ENCODE measurements at places on chromosomes 13 and 19.

GRCh38 chr19:55373306-55373992 is 3.2 kb upstream of the TMEM190 start:
- DNase-seq = no peak

DNA sequence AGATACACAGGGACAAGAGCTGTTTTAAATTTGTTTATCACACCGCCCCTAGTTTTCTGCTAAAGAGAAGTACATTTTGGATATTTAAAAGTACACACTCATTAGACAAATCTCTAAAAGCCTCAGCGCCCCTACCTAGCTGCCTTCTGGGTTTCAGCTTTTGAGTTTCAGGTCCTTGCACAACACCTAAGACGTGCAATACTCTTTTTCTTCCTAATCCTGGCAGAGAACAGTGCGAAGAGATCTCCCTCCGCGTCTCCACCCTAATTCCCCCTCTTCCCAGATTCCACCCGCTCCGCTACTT is 421 bp upstream of the KLF5 start:
- no peak for DNase-seq

GRCh38 chr19:39515551-39516191 is 732 bp downstream of the SELENOV start:
- no peak for DNase-seq

GRCh38 chr13:81658598-81659370 is 1317.9 kb upstream of the SPRY2 start:
- no peak for DNase-seq

GRCh38 chr13:112899281-112900225 is 69.5 kb upstream of the MCF2L start:
- no peak for DNase-seq

GRCh38 chr13:28047757-28048388 is 52.5 kb downstream of the FLT3 start:
- DNase-seq = no peak

- DNase-seq = no peak
Observed at GRCh38 chr19:11169896-11170678, 14.5 kb upstream of the SPC24 start.

GRCh38 chr13:94345374-94346195 is 133.9 kb downstream of the DCT start:
- no peak for DNase-seq

- DNase-seq = no peak
Observed at GRCh38 chr13:43611281-43612273, 175.2 kb downstream of the ENOX1 start.

DNA sequence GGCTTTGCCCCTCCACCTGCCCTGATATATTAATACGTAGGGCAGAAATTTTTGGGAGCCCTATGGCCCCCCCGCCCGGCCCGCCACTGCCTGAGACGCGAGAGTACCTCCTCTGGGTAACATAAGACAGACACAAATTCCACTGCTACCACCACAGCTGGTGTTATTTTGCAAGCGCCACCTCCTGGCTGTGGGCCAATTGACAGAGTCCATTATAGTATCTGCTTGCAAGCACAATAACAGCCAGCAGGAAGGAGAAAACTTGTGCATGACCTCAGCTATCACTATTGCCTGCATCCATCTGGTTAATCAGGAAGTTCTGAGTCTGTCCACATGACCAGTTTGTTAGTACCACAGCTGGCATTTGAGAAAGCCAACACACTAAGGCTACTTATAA is 25.3 kb upstream of the OR10H2 start:
- DNase-seq = no peak

GRCh38 chr13:65468628-65469027 is 1761.5 kb downstream of the PCDH9 start:
- DNase-seq = no peak

- no peak for DNase-seq
Observed at GRCh38 chr13:107099661-107100060, 531.7 kb upstream of the ARGLU1 start.

DNA sequence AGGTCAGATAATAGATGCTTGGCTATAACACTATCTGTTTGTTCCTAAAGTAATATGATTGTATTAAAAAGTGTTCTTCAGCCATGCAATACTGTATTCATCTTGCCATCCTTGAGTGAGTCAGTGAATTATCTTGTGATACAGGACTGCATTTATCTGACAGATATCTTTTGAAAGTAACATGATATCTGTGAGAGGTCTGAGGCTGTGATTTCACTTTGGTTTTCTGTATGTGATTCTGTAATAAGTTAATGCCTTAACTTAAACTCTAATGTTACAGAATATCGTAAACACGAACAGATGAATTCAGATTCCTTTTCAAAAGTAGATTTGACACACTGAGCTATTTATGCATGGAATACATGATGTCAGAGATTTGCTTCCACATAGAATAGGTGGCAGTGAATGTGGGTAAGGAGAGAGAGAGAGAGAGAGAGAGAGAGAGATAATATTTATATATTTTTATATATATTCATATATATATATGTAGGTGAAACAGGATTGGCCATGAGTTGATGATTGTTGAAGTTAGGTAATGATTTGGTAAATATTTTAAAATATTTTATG is 97.9 kb upstream of the RNF113B start:
- DNase-seq = no peak

DNA sequence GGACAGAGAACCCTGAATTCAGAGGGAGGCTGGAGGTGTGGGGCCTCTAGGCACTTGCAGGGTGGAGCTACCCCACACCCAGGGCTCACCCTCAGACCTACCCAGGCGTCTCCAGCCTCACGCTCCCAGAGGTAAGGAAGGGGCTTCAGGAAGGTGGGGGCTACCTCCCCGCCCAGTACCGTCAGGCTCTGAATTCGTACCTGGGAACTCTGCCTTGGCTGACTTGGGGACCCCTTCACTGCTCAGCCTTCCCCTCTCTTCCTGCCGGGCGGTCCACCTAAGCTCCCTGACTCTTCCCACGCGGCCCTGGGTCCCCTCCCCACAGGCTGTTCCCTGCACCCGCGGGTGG is 28.5 kb upstream of the PARP4 start:
- no peak for DNase-seq

GRCh38 chr13:53241891-53242348 is 213.3 kb downstream of the OLFM4 start:
- DNase-seq = no peak

GRCh38 chr13:35888457-35888883 is 242.7 kb downstream of the DCLK1 start:
- no peak for DNase-seq

- no peak for DNase-seq
Observed at GRCh38 chr13:59274958-59275727, 888.6 kb downstream of the DIAPH3 start.

- no peak for DNase-seq
Observed at GRCh38 chr13:44342741-44343140, 30.9 kb upstream of the SERP2 start.

- peak; percentile 59 for DNase-seq
Observed at GRCh38 chr19:50330365-50331078, 1.3 kb upstream of the KCNC3 start.

DNA sequence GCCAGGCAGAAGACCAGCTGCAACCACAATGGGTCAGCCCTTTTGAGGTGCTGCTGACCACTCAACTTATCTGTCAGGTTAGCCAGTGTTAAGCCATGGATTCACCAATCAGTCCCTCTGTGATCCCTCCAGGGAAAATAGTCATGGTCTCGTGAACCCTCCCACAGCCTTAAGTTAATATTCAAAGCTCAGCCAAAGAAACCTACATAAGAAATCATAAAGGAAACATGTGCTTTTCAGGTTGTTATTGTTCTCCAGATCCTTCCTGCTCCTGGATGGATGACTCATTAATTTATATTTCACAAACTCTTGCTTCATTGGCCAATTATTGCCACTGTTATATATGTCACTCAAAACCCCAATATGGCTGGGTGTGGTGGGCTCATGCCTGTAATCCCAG is 161.9 kb downstream of the B3GLCT start:
- no peak for DNase-seq

- peak; percentile 60 for DNase-seq
Observed at GRCh38 chr19:7852851-7853769, 21.1 kb downstream of the PRR36 start.

- peak; percentile 51 for DNase-seq
Observed at GRCh38 chr19:32224371-32225244, 120.8 kb upstream of the ZNF507 start.

GRCh38 chr13:35597451-35597850 is 121.0 kb upstream of the MAB21L1 start:
- DNase-seq = no peak

DNA sequence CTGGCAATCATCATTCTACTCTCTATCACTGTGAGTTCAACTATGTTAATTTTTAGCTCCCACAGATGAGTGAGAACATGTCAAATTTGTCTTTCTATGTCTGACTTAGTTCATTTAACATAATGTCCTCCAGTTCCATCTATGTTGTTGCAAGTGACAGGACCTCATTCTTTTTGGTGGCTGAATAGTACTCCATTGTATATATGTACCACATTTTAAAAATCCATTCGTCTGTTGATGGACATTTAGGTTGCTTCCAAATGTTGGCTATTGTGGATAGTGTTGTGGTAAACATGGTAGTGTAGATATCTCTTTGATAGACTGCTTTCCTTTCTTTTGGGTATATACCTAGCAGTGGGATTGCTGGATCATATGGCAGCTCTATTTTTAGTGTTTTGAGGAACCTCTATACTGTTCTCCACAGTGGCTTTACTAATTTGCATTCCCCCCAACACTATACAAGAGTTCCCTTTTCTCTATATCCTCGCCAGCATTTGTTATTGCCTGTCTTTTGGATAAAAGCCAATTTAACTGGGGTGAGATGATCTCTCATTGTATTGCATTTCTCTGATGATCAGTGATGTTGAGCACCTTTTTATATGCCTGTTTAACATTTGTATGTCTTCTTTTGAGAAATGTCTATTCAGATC is 124.1 kb downstream of the PCCA start:
- no peak for DNase-seq

DNA sequence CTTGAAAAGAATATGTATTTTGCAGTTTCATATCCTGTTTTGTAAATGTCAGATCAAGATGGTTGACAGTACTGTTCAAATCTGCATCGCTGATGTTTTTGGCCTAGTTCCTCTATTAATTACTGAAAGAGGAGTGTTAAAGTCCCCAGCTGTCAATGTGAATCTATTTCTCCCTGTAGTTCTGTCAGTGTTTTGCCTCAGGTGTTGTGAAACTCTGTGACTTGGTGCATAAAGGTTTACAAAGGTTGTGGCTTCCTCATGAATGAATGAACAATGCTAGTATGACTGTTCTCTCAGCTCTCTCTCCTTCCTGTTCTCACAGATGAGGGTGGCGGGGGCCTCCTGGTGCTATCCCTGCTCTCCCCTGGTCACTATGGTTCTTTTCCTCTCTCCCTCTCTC is 142.4 kb downstream of the MYCBP2 start:
- no peak for DNase-seq
